ENCODE measurements at places on chromosomes 16 and 17.

DNA sequence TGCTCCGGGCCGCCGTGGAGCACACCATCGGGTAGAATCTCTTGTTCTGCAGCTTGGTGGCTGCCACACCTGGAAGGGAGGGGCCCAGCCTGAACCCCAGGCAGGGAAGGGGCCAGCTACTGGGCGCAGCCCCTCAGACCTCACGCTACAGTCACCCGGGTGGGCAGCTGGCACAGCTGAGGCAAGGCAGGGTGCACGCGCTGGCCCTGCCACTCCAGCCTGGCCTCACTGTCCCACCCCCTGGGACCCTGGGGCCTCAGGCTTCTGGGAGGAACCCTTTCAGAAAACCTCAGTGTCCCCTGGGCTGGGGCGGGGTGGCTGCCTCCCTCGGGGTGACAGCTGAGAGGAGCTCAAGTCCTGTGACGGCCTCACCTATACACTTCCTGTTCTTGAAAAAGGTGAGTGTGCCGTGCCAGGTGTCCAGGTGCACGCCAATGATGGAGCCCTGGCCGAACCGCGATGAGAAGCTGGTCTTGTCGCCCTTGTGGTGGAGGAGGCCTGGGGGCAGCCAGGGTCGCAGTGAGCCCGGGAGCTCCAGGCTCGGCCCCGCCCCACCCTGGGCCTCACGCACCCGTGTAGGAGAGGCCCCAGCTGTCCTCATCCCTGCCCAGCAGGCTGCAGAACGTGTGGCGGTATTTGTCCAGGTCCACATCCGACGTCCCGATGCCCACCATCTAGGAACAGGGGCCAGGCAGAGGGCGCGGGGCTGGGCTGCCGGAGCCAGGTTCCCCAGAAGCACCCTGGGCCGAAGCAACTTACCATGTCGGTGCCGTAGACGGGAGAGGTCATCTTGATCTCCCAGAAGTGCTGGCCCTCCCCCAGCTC lies 4.7 kb upstream of the MRPS34 start:
- DNase-seq = no peak

- no peak for DNase-seq
These were observed 1.8 kb downstream of the KRT15 start for GRCh38 chr17:41516830-41517283.

DNA sequence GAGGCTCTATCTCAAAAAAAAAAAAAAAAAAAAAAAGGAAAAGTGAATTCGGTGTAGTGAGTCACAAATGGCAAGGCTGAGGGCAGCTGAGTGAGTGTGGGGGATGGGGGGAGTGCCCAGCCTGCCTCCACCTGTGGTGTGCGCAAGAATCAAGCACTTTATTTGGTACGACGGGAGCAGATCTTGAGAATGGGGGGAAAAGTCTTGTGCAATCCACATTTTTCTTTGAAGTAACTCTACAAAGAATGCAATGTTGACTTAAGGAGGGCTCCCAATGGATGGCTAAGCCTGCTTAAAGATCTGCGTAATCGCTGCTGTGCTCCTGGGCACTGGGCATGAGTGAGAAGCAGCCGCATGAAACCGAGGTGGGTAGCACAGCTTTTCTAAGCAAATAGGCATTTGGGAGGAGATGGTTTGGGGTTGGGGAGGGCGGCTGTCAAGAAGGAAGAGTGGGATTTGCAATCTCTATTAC lies 28.2 kb downstream of the ATP2C2 start:
- DNase-seq = no peak

DNA sequence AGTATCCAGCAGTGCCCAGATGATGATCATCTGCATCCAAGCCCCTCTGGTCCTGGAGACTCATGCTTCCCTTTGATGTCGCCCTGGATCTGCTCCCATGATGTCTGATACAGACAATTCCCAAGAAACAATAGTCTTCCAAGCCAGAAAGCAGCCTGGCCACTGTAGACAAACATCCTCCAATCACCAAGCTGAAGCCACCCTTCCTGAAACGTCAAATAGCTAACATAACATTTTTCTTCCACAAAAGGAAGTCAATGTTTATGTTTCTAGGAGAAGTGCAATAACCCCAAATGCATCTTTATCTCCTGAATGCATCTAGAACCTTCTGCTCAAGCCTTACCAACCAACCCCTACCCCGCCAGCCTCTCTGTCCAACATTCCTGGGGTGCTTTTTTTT lies 1.2 kb upstream of the DPEP2 start:
- DNase-seq = peak; percentile 22

Measured in fibroblast of pulmonary artery (primary cell).